ENCODE measurements at places on chromosomes 11 and 22. TPM values are rescaled to one million over a fixed set of nuclear protein-coding genes. Genes with fewer than 3 reads are reported as not detected.

MCHR1 gene
- total RNA-seq, result not detected

DNA sequence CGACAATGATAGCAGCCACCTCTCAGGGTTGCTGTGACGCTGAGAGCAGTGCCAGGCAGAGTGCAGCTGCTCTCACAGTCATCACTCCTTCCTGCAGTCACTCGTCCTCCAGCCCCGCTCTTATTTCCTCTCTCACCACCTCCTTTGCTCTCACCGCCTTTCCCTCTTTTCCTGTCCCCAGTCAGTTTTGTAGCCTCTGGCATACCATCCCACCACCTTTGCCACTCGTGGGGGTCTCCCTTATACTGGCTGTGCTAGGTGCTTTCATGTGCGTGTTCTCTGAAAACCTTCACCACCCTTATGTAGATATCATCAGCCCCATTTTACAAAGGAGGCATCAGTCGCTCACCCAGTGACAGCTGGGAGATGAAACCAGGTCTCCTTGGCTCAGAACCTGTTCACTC lies 19.3 kb upstream of the ST3GAL4 start:
- DNase-seq, result no peak

- no peak for DNase-seq
Measured at GRCh38 chr22:34486381-34486780, 566.1 kb upstream of the LARGE1 start.

- no peak for DNase-seq
Measured at GRCh38 chr11:78594814-78595213, 20.1 kb upstream of the NARS2 start.

- DNase-seq, result no peak
Measured at GRCh38 chr11:1341928-1342524, 32.6 kb upstream of the TOLLIP start.

DNA sequence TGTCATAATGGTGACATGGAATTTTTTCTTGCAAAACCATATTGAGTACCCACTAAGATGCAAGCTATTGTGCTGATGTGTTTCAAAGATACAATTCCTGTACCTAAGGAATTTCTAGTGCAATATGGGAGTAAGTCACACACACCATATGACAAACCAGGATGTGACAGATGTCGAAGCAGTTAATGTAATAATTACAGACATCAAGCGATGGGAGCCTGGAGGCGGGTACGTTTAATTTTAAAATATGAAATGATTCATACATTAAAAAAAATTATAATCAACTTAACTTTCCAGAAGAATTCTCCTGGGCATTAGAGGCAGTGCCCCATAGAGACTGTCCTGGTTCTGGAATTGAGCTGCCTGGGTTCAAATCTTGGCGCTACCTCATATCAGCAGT lies 6.0 kb downstream of the SYCE3 start:
- no peak for DNase-seq

TSPAN18 gene
- 7.3 TPM for total RNA-seq

GRCh38 chr11:2466069-2466801 lies 21.4 kb downstream of the KCNQ1 start:
- DNase-seq, result no peak

DGAT2 gene
- total RNA-seq, result 3.4 TPM

DNA sequence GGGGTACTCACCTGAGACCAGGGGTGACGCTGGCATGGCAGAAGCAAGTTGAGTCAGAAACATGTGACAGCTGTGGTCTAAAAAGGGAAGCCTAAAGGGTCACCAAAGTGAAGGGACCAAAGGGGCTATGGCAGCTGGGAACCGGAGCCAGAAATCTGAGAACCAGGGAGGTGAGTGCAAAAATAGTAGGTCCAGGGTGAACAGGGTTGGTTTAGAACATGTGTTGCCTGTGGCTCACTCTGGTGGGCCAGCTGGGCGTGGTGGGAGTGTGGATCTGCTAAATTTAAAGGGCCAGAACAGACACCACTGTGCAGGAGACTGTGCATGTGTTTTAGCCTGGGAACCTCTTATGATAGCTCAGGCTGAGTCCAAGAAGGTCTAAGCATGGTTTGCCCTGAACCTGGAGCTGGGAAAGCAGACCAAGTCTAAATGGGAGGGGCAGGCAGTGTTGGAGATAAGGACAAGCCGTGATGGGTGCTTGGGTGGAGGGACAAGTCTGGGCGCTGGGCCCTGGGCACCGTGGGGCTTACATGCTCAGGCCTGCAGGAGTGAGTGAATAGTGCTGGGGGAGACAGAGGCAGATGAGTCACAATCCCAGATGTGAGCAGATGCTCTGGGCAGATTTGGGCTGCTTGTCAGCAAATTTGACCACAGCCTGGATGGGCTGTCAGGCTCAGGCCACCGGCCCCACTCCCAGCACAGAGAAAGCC lies 41.4 kb upstream of the ZBED5 start:
- no peak for DNase-seq

DNA sequence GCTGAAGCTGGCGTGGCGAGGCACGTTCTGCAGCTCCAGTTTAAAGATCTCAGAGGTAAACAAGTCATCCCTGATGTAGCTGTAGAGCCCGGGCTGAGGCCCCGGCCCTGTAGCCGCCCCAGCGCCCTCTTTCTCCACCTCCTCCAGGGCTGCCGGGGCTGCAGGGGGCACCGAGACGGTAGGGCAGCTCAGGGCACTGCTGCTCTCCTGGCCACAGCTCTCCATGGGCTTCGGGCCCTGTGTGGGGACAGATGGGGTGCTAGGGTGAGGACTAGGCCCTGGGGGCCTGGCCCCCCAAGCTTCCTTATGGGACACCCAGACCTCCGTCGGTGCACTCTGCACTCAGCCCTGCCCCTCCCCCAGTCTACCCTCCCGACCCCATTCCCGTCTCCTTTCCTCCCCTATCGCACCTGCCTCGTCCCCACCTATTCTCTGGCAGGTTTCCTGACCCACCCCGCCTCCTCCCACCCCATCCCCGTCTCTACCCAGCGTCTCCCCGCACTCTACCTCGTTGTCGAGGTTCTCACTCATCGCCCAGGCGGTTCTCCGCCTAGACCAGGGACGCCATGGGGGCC lies 559 bp downstream of the RANBP1 start:
- no peak for DNase-seq

DNA sequence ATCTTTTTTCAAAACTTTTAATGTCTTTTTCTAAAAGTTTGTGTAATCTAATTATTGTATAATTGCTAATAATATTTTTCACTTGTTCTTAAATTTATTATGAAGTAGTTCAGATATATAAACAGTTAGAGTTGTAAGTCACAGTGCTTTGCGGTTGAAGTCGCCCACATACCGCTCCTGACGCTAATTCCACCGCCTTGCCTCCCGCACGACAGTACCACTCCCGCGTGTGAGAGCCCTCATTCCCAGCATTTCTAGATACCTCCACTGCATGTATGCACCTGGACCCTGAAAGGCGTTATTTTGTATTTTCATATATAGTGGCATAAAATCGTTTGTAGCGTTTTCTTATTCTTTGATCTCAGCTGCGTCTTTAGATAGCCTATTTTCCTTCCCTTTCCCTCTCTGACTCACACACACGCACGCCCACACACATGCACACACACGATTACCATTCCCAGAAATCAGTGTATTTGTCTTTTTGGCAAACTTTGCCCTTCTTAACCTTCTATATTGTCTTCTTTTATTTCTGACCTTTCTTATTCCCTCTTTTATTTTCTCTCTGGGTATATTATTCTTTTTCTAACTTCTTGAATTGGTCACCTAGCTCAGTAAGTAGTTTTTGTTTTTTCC lies 56.4 kb upstream of the PITPNB start:
- no peak for DNase-seq

GRCh38 chr11:117646411-117646810 lies 150.6 kb downstream of the DSCAML1 start:
- no peak for DNase-seq

SAA4 gene
- not detected for total RNA-seq

DNA sequence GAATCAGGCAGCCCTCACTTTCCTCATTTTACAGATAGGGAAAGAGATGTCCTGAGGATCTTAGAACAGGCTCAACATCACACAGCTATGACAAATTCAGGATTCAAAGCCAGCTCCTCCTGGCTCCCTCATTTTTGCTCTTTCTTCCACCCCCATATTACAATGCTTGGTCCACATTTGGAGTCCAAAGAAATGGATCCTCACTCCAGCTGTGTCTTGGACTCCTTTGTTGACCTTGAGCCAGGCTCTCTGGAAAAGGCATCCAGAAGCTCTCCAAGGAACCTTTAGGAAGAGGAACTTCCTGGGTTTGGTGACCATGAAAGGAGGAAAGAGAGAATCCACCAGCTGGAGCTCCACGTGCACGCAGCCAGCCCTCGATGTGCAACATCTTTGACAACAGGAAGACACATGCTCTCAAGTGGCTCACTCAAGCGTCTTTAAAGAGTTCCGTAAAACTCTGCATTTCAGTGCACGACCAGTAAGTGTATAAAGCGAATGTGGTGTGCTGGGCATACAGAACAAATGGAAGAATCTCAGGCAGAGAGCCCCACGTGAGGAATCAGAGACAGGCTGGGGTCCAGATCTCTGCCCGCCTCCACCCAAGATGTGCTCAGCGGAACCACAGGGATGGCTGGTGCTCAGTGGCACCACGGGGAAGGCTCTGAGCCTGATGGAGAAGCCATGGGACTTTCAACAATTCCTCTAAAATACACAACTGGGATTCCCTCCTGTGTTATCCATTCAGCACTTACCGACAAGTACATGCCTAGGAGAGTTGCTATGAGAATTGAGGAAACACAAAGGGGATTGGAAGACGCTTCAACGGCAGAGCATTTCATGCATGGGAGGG lies 48.4 kb downstream of the ISX start:
- DNase-seq, result no peak

TPST2 gene
- 21.0 TPM for total RNA-seq

GRCh38 chr11:103315248-103315647 lies 206.0 kb downstream of the DYNC2H1 start:
- no peak for DNase-seq

DNA sequence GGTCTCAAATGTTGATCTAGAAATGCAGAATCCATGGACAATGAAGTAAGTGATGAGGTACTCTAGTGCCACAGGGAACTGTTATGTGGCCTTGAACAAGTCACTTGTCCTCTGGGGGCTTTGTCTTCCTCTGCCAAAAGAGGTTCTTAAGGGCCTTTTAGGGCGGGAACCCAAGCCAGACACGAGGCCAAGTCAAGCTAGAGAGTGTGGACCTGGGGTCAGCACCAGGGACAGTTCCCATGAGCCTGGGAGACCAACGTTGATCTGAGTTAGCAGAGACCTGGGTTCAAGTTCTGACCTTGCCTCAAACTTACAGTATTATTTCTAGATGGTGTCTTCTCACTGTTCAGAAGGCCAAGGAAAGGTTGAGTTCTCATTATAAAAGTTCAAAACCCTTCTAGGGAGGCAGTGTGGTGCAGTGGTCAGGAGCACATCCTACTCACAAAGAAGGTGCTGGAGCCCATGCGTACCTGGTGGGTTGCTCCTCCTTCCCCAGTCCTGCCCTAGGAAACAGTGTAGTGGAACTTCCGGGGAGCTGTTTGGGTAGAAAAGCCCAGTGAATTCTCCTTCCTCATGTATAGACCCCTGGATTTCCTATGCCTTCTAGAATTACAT lies 121.5 kb downstream of the CHST1 start:
- DNase-seq, result peak; percentile 35

MUC2 gene
- total RNA-seq, result not detected

CDHR5 gene
- total RNA-seq, result not detected

DNA sequence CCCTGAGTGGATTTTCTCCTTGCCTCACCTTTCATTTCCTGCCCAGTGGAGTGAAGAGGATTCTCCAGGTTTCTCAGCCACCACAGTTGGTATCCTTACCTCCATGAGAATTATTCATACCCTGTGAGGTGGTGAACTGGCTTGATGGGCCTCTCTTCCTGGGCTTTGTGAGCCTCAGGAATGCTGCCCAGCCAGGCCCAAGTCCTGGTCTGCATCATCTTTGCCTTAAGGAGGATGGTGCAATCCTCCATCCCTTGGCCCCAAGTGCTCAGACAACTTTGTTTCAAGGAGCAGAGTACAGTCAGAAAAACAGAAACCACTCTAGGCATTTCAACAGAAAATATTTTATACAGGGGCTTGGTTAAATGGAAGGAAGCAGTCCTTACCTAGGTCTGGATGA lies 114.2 kb upstream of the CADM1 start:
- DNase-seq, result no peak

DNA sequence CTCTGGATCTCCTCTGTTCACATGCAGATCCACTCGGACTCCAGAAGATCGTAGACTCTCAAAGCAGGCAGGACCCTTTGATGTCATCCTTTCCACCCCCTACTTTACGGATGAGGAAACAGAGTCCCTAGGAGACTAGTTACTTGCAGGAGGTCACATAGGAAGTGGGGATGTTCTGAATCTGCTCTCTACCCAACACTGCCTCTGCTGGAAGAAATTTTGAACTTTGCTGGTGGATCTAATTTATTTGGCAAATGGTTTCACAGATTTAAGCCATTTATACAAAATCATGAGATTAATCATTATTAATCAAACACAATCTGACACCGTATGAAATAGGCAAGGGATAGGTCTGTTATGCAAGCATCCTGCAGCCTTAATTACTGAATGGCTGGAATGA lies 55.0 kb upstream of the USP47 start:
- DNase-seq, result no peak

Measured in activated naive CD4-positive, alpha-beta T cell treated with anti-CD3 and anti-CD28 coated beads for 36 hours (primary cell).